ENCODE measurements at places on chromosomes 3 and 15.
A peak's percentile ranks its signal among the peaks of the same experiment; 100 is the strongest.

GRCh38 chr3:113588806-113589205 lies 56.5 kb downstream of the SIDT1 start:
- DNase-seq: no peak

DNA sequence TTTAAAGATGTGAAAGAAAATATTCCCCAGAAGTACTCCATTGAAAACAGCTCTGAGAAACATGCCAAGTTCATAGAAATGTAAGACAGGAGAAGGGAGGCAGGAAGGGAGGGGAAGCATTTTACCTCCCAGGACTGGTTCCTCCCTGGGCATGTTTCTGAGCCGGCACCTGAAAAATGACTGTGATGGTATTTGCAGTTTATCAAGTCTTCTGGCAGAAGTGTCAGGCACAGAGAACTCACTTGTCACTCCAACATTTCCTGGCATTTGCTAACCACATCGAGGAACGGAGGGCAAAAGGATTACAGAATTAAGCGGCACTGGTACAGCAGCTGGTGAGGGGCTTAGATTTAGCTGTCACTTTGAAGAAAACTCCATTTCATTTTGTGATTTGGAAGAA lies 1054.0 kb downstream of the TUSC7 start:
- no peak for DNase-seq

DNA sequence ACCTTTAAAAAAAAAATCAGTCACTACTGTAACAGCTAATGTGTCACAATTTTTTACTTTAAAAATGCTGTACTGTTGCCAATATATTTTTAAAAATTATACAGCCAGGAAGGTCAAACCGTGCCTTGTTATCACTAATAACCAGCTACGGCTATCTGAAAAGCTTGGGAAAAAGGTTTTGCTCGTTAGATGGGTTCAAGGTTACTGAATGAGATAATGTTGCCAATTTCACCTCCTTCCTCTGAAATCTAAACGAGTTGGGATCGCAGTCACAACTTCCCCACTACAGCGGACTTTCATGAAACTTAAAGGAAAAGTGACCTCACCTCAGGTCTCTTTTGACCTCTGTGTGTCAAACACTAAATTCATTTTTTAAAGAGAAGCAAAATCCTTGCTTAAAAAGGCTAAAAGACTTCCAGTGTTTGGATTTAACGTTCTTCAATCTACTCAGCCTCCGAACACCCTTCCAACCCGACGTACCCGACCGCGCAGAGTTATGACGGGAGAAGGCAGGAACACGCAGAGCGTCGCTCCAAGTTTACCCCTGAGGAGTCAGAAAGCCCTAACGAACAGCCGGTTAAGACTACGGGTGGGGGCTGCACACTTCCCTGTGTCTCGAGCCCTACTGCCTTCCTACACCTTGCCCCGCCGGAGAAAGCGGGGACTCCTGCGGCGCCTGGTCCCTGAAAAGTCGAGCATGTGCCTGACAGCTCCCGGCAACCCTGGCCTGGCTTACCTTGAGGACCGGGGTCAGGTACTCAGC lies 860 bp downstream of the ATG3 start:
- peak; percentile 64 for DNase-seq

- no peak for DNase-seq
Observed at GRCh38 chr15:40357246-40357645, 773 bp upstream of the DISP2 start.

DNA sequence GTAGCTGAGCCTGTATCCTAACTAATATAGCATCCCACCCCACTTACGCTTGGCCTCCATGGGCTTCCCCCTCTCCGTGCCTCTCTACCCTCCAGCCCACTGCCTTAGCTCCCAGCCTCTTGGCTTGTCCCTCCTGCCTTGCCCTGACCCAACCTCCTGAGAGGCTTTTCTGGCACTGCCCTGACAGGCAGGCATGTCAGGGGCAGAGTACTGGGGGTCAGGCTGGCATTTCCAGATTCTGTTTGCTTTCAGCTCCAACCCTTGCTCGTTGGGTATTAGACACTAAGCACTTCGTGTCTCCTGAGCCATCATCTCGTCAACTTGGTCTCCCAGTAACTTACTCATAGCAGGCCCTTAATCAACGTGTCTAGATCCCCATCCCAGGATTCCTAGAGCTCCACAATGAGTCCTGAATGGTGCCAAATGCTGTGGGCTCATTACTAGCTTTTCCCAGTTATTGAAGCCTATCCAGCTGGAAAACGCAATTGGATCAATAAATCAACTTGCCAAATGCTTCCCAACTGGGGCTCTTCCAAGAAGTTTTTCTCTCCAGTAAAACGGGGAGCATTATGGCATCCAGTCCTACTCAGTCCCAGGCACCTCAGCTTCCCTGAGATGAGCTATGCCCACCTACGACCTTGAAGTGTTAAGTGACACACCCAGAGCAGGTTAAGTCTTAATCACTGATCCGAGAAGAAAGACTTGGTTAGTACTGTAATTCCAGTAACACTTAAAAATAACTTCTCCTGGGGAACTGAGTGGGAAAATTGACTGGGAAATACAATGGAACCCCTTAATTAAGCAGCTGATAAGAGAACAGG lies 78.5 kb upstream of the DLG1 start:
- DNase-seq: no peak

DNA sequence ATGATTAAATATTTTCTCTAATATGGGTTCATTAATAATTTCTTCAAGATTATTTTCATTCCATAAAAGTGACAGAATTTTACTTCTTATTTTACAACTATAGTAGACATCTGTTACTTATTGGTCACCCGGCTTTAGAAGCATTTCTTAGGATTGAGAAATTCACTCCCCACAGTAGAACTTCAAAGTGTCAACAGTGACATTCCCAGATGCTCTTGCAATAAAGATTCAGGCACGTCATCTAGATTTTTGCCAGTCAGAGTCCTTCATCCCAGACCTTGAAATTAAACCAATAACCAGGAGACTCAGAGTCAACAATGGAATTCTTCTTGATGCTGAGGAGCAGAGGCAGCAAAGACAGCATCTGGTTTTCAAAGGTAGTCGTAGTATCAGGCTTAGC lies 190.8 kb downstream of the VGLL3 start:
- no peak for DNase-seq

GRCh38 chr3:100400780-100401673 lies at the start of the genes LNP1 and TOMM70:
TSS of gene LNP1 (plus strand) at chr3:100401539. CDS start at chr3:100429730, 28,191 bp downstream.
TSS of gene TOMM70 (minus strand) at chr3:100401089. CDS start at chr3:100400949, 140 bp downstream.
- DNase-seq: peak; percentile 97

DNA sequence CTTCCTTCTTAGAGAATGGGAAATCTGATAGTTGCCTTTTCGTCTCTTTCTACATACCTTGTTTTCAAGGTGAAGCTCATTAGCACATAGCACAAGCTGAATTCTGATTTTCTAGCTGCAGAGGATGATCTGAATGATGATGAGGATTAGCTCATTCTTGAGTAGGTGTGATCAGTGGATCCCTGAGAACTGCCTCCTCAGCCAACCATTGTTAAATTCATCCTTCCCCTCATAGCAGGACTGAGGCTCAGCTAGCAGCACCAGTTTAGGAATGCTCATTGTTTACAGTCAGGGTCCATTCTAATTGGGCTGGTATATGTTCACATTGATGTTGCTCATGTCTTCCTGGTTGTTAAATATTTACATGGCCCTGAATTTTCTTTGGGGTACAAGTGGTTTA lies 299.9 kb upstream of the MME start:
- DNase-seq: no peak

DNA sequence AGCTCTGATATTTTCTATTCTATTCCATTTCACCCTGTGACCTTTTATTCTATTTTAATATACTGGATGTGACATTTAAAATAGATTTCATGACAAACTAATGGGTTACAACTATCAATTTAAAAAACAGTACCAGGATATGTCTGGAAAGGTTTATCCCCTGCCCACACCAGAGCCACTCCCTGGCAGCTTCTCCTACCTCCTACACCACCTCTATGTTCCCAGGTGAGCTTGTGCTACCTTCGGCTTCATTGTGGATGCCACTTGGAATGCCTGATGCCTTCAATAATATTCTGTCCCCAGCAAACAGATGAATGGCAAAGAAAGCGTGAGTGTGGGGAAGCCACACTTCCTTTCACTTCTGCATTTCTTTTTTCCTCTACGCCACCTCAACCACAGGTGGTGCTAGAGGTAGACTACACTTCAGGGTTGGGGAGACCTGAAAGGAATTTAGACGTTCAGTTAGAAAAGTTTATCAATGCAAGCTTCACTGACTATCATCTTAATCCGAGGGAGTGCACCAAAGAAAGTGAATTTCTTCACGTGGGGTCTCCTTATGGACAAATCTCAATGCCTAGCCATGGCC lies 213.0 kb downstream of the SSR3 start:
- no peak for DNase-seq

DNA sequence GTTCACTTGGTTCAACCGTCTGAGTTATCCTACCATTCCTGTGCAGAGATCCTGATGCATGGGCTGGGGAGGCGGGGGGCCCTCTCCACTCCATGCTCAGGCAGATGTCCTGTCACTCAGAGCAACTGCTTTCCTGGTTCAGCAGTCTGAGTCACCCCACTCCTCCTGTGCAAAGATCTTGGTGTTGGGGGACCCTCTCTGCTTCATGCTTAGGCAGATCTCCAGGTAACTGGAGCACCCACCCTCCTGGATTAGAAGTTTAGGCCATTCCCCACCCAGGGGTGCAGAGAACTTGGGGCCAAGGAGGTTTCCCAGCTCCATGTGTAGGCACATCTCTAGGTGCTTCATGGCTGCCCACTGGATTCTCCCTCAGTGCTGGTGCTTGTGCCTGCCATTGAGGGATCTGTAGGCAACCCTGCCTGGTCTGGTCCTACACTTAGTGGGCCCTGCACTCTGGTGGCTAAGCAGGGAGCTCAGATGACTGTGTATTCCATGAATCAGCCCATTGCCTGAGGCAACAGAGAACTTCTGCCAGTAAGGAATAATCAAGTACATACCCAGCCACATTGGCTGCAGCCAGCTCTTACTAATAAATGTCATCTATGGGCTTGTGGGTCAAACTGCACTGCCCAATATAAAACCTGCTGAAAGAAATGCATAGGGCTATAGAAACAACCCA lies 465.4 kb upstream of the THBS1 start:
- DNase-seq: no peak

DNA sequence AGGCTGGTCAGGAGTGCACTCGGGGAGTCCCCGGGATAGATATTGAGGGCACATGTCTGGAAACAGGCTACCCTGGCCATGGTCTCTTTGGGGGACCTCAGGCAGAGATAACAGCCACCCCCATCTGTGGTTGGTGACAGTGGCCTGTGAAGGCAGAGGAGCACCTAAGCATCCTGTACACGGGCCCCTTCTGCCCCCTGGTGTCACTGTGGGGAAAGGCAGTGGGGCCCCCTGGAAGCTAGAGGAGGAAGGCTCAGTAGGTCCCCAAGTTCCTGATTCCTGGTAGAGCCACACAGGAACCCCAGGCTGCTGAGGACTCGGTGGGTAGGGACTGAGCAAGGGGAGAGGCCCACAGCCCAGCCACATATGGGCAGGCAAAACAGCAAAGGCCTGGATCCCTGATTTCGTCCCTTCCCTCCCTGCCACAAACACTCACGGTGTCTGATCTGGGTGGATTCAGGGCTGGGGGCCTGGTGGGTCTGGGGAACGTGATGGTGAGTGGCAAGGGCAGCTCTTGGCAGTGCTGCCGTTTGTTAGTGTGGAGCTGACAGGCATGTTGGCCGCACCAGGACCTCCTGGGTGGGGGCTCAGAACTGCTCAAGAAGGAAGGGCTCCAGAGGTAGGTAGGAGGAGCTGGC lies 14.1 kb upstream of the CXCR6 start:
- peak; percentile 64 for DNase-seq

GRCh38 chr3:15637131-15637951 lies 35.8 kb downstream of the BTD start:
- no peak for DNase-seq

DNA sequence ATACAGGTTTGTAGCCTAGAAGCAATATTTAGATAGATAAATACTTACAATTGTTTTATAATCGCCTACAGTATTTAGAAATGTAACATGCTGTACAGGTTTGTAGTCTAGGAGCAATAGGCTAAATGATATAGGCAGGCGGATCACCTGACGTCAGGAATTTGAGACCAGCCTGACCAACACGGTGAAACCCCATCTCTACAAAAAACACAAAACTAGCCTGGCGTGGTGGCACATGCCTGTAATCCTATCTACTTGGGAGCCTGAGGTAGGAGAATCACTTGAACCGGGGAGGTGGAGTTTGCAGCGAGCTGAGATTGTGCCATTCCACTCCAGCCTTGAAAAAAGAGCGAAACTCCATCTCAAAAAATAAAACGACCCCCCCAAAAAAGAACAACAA lies 375.2 kb upstream of the EPHA3 start:
- peak; percentile 13 for DNase-seq

GRCh38 chr3:70832834-70833205 lies 520.4 kb upstream of the MDFIC2 start:
- no peak for DNase-seq

GRCh38 chr3:194100856-194101390 lies 35.0 kb upstream of the HES1 start:
- DNase-seq: no peak

GRCh38 chr3:158508481-158508880 lies 62.5 kb upstream of the MLF1 start:
- DNase-seq: no peak

DNA sequence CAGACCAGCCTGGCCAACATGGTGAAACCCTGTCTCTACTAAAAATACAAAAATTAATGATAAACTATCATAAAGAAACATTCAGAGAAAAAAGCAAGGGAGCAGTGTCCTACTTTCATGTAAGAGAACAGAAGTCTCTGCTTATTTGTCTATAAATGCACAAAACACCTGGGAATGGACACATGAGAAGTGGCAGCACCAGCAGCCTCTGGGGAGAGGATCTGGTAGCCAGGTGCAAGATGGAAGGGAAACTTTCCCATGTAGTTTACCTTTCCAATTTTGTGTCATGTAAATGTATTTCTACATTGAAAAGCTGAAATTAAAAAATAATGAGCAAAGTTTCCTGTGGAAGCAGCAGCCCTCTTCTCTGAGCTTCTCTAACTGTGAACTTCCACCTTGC lies 18.8 kb downstream of the SCAP start:
- no peak for DNase-seq

DNA sequence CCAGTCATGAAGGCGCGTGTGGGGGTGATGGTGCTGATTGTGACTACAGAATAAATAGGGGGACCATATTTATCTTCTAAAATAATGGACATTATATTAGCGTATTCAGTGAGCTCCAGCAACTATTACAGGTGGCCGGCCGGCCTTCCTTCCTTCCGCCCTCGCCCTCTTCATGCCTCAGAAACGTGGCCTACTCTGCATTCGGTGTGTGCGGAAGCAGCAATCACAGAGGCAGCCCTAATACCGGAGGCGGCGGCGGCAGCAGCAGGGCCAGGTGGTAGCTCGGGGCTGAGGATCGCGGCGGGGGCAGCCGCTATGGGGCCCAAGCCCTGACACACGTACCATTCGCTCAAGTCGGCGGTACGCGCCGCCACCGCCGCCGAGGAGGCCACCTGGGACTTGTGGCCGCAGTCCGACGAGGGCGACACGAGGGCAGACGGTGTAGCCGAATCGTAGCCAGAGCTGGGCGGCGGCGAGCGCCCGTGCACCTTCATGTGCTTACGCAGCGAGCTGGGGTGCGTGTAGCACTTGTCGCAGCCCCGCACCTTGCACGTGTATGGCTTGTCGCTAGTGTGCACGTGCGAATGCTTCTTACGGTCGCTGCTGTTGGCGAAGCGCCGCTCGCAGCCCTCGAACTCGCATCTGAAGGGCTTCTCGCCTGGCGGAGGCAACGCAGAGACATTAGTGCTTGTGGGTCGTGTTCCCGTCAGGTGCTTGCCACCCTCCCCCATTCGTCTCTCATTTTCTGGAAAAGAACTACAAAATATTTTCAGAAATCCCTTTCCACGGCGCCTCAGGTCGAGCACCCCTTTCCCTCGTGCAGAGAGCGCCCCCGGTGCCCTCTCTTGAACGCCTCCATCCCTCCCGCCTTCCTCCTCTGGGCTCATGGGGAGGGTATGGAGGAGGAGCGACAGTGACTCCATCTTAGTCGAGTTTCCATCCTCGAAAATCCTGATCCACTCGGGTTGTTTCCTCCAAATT lies 15.5 kb downstream of the ZIC4 start:
- DNase-seq: no peak

- DNase-seq: no peak
Observed at GRCh38 chr3:184688251-184688881, 23.5 kb downstream of the MAGEF1 start.
